ENCODE measurements at places on chromosomes 2 and 18.

DNA sequence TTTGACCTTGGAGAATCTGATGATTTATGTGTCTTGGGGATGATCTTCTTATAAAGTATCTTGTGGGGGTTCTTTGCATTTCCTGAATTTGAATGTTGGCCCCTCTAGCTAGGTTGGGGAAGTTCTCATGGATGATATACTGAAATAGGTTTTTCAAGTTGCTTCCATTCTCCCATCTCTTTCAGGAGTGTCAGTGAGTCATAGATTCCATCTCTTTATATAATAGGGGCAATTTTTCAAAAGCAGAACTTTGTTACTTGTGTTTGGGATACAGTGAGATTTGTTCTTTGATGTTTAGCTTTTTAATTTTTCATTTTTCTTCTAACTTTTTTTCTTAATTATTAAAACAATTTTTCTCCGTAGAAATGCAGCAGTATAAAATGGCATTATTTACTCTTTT lies 19.4 kb downstream of the TMEM87B start:
- DNase-seq, result no peak

- DNase-seq, result no peak
Observed at GRCh38 chr2:27965841-27966240, 75.3 kb downstream of the BABAM2 start.

DNA sequence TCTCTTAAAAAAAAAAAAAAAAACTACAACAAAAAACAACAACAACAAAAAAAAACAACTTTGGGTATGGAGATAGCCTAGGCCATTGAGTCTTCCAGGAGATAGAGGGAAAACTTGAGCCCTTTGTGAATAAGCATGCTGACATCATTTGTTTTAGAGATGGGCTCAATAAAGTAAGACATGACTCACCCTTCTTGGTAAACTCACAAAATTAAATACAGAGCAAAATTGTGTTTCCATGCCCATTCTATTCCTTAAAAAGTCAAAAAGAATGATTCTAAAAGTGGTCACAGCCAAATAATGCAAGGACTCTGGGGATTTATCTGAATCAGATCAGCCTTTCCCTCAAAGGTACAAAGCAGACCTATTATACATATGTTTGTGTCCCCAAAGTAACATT lies 117.4 kb downstream of the ETAA1 start:
- no peak for DNase-seq

DNA sequence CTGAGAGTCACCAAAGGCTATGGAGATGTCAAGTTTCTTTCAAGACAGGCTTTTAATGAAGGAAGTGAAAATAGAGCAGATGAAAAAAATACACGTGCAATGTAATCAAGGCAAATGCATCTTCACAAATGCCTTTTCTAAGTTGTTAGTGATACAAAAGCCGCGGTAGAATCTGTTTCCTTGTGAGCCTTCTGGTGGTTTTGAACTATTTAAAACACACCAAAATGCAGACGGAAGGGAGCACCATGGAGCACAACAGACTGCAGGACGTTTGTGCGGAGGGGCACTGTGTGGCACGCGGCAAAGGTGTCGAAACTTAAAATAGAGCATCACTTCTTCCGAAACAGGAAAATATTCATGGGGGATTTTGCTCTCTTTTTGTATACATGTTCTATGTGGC lies 65.0 kb upstream of the BOD1L2 start:
- DNase-seq, result no peak

DNA sequence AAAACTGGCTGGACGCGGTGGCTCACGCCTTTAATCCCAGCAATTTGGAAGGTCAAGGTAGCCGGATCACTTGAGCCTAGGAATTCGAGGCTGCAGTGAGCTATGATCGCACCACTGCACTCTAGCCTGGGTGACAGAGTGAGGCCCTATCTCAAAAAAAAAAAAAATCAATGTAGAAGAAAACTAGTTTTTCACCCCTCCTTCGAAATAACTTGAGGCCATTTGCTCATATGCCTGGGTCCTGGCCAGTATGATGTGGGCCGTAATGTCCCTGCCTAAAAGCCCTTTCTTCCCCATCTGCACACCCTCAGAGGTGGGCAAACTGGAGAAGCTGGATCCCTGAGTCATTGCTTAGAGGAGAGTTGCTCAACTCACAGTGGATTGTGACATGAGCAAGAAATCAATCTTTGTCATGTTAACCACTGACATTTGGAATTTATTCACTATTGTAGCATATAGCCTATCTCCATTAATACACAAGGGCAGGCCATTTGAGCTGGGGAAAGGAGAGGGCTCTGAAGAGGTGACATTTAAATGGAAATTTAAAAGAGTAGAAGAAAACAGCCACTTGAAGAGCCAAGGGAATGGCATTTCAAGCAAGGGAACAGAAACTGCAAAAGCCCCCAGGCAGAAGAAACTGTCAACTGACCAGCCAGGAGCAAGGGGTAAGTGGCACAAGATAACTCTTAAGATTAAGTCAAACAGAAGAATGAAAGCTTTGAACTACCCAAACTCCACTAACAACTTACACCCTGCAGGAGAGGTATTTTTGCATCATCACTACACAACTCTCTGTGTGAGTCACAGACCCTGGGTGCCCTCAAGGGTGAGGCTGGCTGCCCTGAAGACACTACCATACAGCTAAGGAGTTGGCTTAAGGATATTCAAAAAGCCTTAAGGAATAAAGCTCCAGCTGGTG lies 7.6 kb upstream of the METTL21A start:
- DNase-seq, result no peak

DNA sequence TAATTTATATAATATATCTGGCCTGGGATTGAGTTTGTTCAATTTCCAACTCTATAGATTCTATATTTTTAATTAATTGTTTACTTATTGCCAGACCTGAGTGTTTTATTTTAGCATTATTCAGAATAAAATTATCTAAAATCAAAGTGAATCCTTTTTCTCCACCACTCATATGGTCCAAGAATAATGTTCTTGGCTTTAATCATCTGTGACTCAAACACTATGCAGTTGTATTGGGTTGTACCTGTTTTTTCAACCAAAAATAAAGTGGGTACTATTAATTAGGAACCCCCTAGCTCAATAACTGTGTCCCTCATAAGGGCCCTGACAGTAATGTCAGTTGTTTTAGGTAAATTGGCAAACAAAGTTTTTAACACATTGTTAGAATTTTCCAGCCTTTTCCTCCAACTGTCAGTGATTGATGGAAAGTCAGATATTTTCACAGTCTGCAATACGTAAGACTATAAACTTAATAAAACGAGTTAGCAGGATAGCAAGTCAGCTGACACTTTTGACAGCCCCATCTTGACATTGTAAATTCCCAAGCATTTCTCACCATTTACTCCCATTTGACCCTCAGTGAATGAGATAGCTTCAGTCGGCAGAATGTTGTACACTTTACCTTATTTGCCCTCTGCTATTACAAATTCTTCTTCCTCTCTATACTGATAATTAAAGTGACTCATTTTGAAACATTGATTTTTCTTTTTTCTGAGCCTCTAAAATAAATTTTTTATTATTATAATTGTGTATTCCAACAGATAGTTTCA lies 587.4 kb downstream of the METTL4 start:
- DNase-seq, result no peak

GRCh38 chr18:69580107-69580506 lies 179.4 kb downstream of the DOK6 start:
- no peak for DNase-seq

- no peak for DNase-seq
Observed at GRCh38 chr2:40700231-40700954, 248.5 kb upstream of the SLC8A1 start.

DNA sequence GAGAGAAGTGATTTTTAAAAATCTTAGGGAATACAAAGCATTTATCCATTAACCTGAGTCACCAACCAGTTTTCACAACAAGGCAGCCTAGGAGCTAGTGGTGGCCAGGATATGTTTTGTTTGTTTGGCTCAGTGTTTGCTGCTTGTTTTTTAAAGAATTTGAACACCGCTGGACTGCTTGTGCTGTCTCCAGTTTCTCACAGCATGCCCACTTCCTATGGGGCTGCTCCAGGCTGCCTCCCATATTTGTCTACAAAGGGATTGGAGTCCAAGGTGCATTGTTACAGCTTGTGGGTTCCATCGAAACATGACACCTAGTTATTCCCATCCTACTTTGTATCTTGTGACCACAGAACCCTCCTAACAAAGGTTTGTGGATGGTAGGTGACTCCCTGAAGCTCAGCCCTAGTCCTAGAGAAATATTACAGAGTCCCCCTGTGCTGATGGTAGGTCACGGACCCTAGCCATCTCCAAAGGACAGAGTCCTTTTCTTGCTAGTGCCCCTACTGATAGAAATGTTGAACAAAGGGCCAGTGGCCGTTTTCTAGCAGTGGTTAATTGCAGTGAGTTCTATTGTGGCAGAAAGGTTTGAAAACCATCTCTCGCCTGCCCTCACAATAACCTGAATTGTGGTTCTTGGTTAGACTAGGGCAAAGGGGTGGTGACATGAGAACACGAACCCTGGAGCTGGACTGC lies 23.2 kb downstream of the GPR39 start:
- DNase-seq, result no peak

DNA sequence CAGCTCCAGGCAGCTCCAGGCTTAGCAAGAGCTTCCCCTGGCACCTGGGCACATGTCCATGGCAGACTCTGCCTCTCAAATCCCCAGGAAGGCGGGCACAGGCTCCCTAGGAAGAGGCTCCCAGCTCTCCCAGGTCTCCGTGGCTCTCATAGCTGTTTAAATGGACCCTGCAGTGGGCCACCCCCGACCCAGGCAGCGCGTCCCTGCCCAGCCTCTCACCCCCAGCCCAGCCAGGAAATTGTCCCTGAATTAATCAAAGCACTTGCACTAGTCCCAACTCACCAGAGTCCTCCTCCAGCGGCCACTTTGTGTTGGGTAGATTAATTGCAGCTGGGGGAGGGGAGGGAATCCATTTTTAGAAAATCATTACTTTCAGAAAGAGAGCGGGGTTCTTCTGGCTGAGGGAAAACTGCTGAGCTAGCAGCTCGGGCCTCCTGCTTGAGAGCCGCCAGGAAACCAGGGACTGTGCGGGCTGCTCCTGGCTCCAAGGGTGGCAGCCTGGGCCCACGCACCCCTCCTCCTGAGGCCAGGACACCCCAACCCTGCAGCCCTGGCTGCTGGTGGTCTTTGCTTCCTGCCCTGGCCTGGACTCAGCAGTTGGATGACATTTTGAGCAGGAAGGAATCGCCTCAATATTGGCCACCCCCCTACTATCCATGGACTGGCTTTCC lies 36.0 kb downstream of the SMAD7 start:
- DNase-seq, result no peak

DNA sequence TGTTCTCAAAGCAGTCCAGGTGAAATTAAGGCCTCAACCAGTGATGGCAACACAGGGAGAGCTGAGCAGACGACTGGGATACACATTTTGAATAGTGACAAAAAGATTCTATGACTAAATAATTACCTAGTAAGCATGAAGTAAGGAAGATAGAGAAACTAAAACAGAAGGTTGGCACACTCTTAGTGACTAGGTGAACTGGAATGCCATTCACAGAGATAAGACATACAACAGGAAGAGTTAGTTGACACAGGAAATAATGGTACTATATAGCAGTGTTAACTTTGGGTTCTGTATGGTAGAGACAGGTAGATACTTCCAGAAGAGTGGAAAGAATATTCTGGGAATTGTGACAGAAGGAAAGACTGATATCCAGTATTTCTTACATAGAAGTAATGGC lies 181.8 kb upstream of the NT5C1B start:
- no peak for DNase-seq

DNA sequence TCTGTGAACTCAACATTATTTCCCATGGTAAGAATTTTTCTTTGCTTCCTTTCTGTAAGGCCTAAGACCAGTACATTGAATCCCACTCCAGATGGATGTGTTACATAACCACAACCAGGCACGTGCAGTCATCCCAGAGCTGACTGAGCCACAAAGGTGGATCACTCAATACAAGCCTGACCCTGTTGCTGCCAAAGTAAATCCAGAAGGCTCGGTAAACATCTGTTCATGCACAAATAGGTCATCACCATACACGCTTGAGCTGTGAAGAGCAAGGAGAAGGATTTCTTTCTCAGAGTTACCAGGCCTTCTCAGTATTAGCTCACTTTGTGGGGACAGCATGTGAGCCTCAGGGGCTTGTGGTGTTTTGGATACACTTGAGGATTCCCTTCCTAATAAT lies 791.4 kb upstream of the FANCL start:
- no peak for DNase-seq

- DNase-seq, result no peak
Observed at GRCh38 chr2:216090369-216090786, 8.7 kb downstream of the TMEM169 start.

DNA sequence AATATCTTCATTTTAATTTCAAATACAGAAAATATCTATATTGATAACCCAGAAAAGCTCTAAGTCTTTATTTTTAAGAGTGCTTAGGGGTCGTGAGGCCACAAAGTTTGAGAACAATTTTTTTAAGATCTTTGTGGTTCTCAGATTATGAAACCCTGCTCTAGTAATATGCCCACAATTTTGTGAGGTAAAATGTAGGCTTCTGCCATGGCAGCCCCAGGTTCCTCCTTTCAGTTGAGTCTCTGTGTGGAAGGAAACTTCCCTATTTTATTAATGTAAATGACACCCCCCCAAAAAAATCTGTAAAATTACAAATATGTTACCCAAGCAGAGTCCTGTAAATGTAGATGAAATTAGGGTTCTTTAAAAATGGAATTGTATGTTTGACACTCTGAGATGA lies 600.5 kb downstream of the SATB2 start:
- no peak for DNase-seq

DNA sequence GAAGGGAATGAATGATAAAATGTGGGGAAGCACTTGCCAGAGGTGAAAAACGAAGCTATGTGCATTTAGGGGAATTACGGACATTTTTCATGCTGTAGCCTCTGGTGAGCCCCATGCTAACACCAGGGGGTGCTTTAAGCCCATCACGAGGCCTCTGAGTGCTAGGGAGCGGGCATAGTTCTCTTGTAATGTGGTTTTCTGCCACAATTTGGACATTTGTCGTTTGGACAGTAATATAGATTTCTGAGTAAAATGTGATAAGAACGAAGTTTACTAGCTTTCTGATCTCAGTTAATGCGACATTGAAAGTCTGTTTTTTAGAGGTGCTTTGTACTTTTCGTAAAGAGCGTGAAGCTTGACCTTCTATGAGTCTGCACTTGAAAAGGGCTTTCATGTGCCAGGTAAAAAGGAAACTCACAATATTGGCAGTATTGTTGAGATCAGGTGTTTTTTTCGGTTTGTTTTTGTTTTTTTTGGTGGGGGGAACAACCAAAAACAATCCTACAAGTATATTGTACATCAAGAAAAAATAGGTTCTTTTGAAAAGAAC lies 50.6 kb downstream of the TRAF3IP1 start:
- no peak for DNase-seq

DNA sequence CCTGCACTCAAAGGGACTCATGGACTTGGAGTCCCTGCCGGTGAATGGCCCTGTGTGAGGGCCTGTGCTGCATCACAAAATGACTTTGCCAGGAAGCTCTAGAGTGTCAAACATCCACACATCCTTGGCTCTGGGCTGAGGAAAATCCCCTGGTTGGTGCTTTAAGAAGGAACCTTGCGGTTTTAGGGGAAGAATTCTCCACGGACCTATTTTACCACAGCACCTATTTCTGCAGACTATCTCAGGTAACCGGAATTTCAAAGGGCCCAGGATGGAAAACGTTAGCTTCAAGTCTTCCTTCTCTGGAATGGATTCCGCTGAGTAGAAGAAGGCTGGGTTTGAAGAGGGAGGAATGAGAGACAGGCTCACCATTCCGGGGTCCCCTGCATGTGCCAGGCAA lies 166.2 kb downstream of the ALK start:
- no peak for DNase-seq

GRCh38 chr2:202327858-202328257 lies 48.3 kb upstream of the BMPR2 start:
- DNase-seq, result no peak

Measured in stimulated activated CD4-positive, alpha-beta T cell treated with anti-CD3 and anti-CD28 coated beads, Interleukin-15, amount 100 ng/mL, for 1 hour (primary cell).